ENCODE measurements at places on chromosomes 7 and 10.

DNA sequence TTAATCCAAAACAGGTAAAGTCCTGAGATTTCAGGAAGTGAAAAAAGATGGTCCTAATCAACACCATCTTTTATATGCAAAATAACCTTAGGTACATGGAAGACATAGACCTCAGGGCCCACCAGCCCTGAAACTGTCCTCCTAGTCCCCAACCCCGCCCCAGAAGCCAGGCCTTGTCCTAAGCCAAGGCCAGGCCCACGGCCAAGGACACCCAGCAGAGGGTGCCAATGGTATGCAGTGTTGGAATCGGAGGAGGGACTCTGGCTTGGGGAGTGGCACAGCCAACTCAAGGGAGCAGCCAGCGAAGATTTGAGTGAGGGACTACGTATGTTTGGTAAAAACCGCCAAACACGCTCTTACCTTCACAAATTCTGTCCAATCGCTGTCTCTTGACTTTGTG lies 96.7 kb downstream of the ZRANB1 start:
- DNase-seq: no peak

- DNase-seq: no peak
Observed at GRCh38 chr10:122258136-122259074, 12.7 kb upstream of the BTBD16 start.

DNA sequence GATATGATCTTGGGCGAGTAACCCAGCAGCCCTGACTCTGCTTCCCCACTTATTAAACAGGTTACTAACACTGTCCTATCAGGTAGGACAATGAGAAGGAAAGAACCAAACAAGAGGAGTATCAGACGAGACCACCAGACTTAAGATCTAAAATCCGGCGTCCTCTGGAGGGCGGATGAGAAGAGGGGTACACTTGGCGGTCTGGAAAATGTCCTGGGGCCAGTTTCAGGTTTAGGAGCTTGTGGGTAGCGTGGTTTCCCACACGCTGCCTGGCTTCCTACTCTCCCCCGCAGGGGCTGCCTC lies 635 bp downstream of the ZNF32 start:
- no peak for DNase-seq

DNA sequence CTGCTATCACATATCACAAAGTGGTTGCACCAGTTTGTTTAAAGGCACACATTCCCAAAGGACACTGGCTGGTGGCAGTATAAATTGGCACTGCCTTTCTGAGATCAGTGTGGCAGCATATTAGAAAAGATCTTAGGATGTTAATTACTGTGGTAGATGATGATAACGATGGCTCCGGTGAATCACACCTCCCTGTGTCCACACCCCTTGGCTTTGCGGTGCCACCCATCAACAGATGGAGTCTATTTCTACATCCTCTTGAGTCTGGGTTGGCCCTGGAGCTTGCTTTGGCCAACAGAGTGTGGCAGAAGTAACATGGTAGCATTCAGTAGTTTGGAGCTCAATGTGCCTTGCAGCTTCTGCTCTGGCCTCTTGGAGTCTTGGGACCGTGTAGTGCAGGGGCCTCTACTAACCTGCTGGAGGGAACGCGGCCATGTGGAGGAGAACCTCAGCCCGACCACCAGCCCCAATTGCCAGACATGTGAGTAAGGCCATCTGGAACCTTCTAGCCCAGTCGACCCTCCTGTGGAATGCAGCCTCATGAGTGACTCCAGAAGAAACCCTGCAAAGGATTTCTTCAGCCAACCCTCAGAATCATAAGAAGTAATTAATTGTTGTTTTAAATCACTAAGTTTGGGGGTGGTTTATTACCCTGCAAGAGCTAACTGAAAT lies 27.2 kb upstream of the PLEKHA1 start:
- DNase-seq: no peak

GRCh38 chr7:127886248-127886647 lies 145.0 kb downstream of the LRRC4 start:
- no peak for DNase-seq

DNA sequence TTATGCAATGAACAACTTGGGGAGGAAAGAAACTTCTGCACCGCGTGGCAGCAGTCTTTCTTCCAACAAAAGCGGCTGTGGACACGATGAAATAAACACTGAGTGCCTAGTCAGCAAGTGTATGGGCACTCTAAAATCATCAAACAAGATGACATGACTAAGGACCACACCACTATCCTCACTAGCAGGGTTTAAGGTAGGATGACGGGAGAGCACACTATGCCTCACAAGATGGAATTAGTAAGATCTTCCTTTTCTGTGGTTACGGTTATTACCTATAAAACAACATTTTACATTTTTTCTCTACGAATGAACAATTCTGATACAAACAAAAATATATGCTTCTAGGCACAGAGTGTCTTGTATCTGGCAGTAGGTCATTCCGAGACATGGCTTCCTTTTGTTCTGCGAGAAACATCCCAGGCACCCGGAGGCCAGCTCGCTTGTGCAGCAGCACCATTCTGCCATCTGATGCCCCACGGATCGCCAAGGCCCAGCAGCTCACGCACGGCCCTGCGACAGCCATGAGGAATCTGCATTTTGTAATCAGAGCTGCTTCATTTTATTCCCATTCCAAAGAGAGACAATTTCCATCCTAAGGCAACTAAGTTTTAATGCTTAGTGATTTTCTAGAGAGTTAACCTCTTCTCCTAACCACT lies 54.1 kb upstream of the NCAPG2 start:
- no peak for DNase-seq

DNA sequence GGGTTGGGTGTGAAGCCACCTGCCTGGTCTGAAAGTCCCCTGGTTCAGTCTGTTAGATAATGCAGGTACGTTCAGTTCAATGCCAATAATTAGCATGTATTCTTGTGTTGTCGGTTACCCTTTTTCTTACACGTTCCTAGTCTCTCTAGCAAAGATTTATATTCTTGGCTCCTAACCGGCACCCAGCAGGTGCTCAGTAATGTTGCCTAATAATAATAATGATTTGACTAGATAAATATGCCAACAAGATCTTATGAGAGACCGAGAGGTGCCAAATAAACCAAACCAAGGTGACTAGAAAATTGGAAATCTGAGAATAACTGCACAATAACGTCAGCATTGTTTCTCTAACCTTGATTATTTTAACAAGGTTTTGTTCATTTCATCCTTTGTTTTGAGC lies 1.1 kb upstream of the SMIM30 start:
- DNase-seq: no peak

DNA sequence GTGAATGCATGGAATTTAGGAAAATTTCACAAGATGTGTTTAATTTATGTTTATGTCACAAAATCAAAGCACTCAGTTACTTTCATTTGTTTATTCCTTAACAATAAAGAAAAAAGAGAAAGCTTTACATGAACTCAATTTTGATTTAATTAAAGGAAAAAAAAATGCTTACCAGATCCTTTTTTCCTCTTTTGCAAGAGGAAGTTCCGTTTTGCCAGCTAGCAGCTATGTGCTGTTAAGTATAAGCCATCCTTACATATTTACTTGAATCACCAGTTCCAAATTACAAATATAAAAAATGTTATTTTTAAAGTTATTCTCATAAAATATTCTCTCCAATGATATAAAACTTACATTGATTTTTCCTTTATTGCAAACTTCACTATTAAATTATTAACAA lies 12.7 kb downstream of the MRC1 start:
- no peak for DNase-seq

- DNase-seq: no peak
Observed at GRCh38 chr10:125105706-125106255, 54.6 kb downstream of the CTBP2 start.

DNA sequence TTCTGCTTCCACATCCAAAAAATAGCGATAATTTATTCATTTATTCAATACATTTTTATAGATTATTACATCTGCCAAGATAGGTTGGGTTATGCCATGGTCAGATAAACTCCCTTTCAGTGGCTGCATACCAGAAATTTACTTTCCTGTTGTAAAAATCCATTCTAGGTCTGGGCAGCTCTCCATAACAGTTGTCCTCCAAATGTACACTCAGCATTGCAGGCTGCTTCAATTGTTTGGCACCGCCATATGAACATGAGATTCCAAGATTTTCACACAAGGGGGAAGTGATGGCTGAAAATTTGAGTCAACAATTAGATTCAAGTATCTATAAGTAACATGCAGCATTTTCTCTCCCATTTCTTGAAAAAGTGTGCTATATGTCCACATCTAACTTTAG lies 568.7 kb downstream of the ETV1 start:
- DNase-seq: no peak

- no peak for DNase-seq
Observed at GRCh38 chr10:63677001-63677400, 155.8 kb downstream of the REEP3 start.

DNA sequence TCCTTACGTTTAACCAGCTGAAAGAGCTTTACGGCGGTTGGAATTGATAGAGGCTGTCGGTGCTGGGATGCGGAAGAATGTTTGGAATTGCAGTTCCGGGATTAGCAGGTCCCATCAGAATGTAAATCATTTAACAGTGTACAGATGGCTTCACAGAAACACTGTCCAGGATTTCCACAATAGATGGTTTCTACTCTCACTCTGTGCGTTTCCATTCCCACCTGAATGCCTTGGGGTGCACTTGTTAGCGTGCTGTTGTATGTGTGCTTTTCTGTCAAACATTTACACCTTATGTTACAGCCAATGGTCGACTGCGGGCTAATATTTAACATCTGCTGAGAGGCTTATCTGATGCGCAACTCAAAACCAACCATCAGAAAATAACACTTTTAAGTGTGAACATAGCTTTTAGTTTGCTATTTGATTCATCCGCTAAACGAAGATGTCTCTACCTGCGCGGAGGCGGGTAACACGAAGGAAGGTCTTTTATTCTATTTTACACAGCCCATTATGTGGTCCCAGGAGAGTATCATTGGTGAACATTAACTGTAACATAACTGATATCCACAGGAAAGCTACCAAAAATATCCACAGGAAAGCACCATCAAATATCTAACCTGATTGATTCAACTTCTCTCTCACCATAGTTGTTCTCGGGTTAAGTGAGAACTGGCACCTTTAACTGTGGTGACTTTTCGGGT lies 179.0 kb downstream of the PRPF18 start:
- DNase-seq: no peak

GRCh38 chr7:94313926-94314325 lies 80.8 kb upstream of the COL1A2 start:
- no peak for DNase-seq

GRCh38 chr10:14372606-14373005 lies 41.9 kb upstream of the FRMD4A start:
- DNase-seq: no peak

- DNase-seq: no peak
Observed at GRCh38 chr7:99244939-99245338, 27.7 kb upstream of the MYH16 start.

GRCh38 chr7:49776994-49777393 lies 3.6 kb downstream of the VWC2 start:
- DNase-seq: no peak

DNA sequence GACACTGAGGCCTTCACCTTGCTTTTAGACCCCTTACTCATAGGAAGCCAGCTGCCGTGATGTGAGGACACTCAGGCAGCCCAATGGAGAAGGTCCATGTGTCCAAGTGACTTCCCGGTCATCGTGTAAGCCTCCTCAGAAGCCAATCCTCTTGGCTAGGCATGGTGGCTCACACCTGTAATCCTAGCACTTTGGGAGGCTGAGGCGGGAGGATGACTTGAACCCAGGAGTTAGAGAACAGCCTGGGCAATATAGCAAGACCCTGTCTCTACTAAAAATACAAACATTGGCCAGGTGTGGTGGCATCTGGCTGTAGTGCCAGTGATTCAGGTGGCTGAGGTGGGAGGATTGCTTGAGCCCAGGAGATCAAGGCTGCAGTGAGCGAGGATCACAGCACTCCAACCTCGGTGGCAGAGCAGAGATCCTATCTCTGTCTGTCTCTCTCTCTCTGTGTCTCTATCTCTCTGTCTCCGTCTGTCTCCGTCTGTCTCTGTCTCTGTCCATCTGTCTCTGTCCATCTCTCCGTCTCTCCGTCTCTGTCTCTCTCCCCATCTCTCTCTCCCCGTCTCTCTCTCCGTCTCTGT lies 27.8 kb downstream of the KPNA7 start:
- DNase-seq: no peak

DNA sequence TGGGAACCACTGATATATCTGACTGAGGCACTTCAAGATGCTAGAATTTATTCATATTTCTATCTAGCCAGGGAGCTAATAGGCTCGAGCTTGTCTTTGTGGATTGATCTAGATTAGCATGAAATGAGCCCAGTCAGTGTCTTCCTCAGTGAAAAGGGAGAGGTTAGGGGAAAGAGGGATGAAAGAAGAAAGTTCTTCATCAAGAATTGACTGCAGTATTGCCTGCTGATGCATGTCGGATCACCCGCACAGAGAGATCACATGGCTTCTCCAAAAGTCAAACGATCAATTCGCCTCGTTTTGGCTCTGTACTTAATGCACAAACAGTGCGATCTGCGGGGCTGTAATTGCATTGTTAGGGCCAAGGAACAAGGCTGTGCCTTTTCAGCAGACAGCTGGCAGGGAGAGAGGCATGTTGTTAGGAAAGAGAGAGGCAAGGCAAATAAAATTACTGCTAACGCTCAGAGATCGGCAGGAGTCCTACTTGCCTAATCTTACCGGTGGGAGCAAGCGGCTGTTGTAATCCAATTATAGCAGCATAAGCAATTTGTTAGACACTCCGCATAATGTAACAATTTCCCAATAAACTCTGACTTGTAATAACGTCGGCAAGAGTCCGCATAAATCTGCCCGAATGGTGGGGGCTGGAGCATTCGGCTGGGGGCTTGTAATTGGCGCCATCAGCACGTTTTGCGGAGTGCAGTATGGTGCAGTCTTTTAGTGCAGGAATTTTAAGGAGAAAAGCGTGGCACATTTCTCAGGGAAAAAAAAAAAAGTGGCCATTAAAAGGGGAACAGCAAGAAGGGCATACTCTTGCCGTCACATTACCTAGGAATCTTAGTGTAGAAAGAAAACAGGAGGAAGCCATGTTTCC lies 102.1 kb downstream of the POLL start:
- DNase-seq: no peak

DNA sequence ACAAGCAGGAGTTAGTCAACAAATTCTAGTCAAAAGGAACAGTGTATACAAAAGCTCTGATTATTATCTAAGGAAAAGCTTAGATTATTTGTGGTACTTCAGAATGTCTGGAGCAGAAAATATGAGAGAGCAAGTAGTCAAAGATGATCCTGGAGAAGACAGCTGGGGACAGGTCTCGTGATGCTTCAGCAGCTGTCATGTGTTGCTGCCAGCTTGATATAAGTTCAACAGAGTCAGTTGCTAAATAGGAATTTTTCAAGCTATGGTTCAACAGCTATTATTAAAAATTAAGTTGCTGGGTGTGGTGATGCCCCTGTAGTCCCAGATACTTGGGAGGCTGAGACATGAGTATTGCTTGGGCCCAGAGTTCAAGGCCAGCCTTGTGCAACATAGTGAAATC lies 240.0 kb upstream of the RHOBTB1 start:
- no peak for DNase-seq

- no peak for DNase-seq
Observed at GRCh38 chr10:126317751-126318150, 70.5 kb downstream of the ADAM12 start.

- no peak for DNase-seq
Observed at GRCh38 chr7:44433255-44434022, 57.0 kb downstream of the NUDCD3 start.

All from non-pigmented ciliary epithelial cell (primary cell).